ENCODE measurements at places on chromosomes 16 and 17.

DNA sequence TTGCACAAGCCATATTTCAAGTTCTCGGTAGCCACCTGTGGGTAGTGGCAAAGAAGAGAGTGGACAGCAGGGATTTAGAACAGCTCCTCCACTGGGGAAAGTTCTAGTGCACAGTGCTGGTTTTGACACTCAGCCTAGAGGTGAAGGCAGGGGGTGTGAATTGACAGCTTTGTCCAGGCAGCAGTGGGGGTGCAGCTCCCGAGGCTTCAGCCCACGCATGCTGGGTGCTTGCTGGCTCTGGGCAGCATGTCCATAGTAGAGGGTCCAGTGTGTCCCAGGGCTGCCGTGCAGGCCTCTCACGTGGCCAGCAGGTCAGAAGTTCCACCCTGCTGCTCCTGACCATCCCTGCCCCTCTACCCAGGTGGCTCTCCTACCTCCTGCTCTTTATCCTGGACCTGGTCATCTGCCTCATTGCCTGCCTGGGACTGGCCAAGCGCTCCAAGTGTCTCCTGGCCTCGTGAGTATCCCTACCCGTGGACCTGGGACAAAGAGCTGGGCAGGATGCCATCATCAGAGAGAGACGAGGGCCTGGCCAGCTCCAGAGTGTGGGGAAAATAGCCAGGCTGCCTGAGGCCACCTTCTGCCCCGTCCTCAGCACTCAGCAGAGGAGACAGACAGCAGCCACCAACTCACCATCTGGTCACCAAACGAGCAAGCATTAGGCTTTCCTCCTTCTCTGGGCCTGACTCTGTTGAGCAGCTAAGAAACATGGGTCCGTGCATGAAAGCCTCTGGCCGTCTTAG, 29.8 kb downstream of the TTYH2 start:
- no peak for DNase-seq

DNA sequence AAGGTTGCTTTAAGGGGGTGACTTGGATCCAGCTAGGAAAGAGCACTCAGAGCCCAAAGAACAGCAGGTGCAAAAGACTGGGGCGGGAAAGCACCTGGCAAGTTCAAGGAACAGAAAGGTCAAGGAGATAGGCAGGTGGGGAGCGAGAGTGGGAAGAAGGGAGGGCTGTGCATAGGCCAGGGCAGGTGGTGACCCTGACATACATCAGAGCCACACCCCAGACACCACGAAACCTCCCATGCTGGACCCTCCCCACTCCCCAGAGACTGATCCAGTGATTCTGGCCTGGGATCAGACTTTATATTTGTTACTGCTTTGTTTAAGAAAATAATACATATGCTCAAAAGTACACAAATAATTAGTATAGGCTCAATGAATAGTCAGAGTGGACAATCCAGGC, 48.5 kb upstream of the RBFOX3 start:
- DNase-seq, result peak; percentile 15

DNA sequence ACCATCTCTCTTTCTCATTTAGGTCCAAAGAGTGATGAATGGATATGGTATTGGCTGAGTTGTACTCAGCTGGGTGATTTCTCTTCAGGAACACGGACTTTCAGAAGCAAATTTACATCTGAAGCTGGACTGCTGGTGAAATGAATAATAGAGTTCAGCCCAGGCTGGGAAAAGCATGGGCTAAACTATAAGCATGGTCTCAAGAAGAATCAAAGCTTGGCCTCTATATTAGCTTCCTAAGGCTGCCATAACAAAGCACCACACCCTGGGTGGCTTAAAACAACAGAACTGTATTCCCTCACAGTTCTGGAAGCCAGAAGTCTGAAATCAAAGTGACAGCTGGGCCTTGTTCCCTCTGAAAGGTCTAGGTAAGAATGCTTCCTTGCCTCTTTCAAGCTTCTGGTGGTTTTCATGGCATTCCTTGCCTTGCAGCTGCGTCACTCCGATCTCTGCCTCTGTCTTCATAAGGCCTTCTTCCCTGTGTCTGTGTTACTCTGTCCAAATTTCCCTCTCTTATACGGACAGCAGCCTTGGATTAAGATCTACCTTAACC, 89.8 kb upstream of the CES5A start:
- DNase-seq, result no peak

DNA sequence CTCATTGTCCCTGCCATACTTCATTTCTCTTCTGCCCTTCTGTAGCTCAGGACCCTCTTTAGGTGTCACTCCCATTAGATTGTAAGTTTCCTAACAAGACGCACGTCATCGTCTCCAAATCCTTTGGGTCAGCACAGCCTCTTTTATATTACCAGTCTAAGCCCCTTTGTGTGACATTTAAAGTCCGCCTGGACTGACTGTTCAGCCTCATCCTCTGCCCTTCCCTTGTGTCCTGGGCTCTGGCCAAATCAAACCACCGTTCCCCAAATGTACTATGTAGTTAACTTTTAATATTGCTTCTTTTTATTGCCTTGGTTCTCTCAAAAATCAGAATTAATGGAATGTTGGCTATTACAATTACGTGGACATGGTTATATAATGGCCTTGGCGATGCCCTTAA, 38.2 kb downstream of the PITPNC1 start:
- no peak for DNase-seq

DNA sequence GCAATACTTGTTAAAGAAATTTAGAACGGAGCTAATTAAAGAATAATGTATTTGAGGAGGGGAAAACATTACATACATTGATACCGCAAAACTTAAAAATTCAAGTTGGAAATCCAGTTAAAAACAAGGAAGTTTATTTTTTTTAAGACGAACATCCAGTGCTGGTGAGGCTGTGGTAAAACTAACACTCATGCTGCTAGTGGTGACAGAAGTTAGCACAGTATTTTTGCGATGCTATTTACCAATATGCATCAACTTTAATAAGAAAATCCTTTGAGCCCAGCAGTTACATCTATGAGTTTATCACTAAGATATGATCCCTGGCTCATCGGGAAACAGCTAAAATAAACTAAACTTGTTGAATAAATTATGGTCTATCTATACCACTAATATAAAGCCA, 31.7 kb downstream of the GSPT1 start:
- no peak for DNase-seq

- no peak for DNase-seq
Observed at GRCh38 chr17:14331225-14331981, 30.5 kb downstream of the HS3ST3B1 start.

GRCh38 chr16:86392436-86393152, 117.7 kb upstream of the FOXF1 start:
- DNase-seq, result no peak

DNA sequence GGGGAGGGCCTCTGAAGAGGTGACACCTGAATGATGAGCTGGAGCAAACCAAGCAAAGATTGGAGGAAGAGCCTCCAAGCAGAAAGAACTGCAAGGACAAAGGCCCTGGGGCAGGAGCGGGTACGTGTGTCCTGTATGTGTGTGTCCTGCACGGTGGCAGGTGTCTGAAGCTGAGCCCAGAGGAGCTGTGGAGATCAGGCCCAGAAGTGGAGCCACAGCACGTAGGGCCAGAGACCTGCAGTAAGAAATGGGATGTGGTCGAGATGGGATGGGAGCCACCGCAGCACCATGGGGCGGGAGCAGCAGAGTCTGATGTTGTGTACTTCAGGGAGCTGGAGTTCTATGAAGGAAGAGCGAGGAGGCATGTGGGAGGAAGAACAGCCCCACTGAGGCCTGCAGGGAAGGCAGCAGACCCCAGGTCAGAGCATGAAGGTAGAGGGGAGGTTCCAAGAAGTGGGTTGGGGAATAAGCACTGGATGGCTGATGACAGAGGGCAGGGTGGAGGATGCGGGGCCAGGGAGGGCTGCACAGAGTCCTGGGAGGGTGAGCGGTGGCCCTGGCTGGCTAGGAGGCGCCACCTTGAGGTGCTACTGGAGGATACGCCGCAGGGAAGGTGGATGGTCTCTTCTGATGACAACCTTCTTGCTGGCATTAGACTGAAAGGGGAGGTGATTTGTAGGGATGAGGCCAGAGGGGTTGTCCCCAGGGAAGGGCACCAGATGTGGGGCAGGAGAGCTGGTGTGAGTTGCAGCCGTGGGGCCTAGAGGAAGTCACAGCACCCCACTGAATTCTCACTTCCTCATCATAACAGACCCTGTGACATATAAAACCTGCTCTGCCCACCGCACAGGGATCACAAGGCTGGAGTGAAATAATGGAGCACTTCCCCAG, 10.6 kb upstream of the CETP start:
- no peak for DNase-seq

DNA sequence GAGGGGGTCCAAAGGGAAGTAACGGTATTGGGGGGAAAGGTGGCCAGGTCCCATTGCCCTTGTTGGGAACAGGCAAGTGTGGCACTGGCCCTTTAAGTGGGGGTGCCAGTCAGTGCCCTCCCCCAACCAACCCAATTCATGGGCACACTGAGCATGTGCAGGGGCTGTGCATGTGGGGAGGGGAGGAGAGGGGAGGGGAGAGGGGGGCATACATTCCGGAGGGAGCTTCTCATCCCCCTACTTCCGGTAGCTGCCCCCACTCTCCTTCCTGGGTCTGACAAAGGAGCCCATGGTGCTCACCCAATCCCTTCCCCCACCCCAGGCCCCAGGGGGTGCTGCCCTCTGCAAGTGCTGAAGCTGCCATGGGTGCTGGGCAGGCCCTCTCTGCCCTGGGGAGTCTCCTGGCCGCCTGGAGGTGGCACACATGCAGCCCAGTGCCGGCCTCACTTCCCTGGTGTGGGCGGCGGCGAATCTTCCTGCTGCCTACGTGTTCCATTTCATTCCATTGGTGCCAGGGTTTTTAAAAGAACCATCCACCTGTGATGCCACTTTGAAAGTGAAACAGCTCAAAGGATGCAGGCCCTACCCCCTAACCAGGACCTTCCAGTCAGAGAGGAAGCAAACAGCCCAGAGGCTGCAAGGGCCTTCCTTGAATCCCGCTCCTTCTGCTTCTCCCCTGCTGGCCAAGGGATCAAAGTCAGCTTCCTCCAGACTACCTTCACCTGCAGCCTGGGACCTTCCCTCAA, 11.0 kb downstream of the HEXIM2 start:
- DNase-seq, result peak; percentile 93

DNA sequence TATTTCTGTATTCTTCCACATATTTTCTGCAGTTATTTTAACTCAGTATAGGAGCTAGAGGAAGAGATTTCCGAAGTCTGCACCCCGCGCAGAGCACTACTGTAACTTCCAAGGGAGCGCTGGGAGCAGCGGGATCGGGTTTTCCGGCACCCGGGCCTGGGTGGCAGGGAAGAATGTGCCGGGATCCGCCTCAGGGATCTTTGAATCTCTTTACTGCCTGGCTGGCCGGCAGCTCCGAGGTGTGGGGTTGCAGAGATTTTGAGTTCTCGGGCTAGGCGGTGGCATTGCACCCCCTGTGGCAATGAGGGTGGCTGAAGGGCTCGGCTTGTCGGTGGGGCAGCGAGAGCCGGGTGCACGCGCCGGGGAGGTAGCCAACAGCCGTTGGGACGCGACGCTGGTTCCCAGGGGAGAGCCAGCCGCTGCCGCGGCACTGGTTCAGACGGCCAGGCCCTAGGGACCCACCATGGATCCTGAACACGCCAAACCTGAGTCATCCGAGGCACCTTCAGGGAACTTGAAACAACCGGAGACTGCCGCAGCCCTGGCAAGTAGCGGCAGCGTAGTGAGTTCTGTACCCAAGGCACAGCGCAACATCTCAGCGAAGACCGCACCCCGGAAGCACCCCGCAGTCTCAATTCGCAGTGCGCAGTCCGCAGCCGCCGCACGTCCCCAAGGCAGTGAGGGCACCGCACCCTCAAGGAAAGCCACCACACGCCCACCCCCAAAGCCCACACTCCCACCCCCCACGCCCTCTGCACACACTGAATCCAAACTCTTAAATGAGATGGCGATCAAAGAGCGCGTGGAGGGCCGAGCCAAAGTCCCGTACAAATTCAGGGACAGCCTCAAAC, at the start of gene CMTM1:
Gene CMTM1 (plus strand): TSS at position 389 of the 851 bp plus-strand sequence. CDS start 75 bp downstream, at position 464.
- DNase-seq, result no peak

DNA sequence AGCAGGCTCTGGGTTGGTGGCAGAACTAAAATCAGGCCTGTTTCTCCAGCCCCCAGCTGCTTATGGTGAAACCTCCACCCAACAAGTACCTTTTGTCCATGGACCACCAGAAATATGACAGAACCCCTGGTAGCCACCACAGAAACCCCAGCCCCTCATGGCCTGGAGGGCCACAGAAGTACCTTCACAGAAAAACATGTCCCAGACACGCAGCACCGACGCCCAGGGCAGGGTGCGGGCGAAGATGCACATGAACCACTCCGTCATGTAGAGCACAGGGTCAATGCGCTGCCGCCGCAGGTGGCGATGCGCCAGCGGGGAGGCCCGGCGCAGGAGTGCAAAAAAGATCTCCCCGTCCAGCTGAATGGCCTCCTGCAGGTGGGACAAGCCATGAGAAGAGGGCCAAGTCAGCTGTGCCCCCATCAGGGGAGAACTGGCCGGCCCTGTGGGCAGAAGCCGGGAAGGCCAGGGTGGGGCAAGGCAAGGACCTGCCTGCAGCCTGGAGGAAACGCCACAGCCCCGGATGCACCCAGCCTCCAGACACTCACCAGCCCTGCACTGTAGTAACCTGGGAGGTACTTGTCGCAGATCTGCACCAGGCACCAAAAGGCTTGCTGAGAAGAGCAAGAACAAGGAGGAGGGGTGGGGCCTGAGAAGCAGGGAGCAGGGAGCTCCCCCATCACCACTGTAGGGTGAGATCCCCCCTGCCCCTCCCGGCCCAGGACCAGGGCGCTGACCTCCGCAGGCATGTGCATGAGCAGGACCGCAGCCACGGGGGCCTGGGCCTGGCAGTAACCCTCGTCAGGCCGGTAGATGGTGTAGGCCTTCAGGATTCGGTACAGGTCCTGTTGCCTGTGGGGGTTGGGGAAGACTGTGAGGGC, 4.1 kb upstream of the CD2BP2 start:
- DNase-seq, result no peak

- no peak for DNase-seq
Observed at GRCh38 chr16:10954903-10955302, 10.5 kb downstream of the CLEC16A start.

- no peak for DNase-seq
Observed at GRCh38 chr17:62825182-62825581, 17.1 kb upstream of the MARCHF10 start.

GRCh38 chr17:81049372-81049911, 14.5 kb downstream of the BAIAP2 start:
- no peak for DNase-seq

DNA sequence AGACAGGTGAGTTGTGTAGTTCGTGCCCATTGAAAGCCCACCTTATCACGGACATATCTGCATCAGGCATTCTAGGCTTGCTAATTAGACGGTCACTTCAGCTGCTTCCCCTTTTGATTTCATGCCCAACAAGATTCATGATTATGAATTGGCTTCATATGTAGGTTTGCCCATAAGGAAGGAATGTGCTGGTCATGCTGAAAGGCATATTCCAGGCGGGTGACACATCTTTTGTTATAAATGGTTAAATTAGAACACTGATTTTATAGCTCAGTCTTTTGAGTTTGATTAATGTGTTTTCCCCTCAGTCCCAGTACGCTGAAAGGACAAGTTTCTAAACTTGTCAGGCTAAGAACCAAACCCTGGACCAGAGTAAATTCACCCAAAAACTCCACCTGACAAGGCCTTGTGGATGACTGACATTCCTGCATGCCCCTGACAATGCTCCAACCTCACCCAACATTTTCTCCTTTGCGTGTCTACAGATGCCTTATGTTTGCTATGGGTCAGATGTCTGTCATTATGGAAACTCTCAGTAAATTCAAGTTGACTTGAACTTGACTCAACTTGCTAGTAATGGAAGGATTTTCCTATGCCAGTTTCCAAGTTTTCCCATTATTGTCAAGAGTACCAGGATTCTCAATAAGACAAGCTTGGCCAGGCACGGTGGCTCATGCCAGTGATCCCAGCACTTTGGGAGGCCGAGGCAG, 421.9 kb downstream of the PMP22 start:
- no peak for DNase-seq
